Skin of body (tissue), 3 donors: ENCODE measurements at places on chromosomes 1 and 21.

GRCh38 chr21:44436958-44437357, 18.4 kb upstream of the LRRC3 start:
- no peak for DNase-seq

DNA sequence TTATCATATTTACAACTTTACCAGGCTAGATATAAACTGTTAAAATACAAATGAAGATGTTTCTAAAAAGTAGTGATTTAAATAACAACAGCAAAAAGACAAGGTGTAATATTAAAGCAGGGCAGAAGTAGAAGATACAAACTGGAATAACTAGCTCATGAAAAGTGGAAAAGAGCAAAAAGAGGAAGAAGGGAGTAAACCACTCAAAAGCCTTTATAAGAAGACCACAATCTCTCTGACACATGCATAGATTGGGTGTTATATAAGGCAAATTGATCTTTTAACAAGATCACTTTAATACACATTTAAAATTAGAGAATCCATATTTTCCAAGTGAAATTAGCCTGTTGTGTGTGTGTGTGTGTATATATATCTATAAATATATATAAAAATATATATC, 5.0 kb downstream of the DENND1B start:
- no peak for DNase-seq

- no peak for DNase-seq
Observed at GRCh38 chr21:45322960-45323461, 35.3 kb upstream of the POFUT2 start.

- DNase-seq, result no peak
Observed at GRCh38 chr1:116335850-116336624, 37.0 kb upstream of the ATP1A1 start.

DNA sequence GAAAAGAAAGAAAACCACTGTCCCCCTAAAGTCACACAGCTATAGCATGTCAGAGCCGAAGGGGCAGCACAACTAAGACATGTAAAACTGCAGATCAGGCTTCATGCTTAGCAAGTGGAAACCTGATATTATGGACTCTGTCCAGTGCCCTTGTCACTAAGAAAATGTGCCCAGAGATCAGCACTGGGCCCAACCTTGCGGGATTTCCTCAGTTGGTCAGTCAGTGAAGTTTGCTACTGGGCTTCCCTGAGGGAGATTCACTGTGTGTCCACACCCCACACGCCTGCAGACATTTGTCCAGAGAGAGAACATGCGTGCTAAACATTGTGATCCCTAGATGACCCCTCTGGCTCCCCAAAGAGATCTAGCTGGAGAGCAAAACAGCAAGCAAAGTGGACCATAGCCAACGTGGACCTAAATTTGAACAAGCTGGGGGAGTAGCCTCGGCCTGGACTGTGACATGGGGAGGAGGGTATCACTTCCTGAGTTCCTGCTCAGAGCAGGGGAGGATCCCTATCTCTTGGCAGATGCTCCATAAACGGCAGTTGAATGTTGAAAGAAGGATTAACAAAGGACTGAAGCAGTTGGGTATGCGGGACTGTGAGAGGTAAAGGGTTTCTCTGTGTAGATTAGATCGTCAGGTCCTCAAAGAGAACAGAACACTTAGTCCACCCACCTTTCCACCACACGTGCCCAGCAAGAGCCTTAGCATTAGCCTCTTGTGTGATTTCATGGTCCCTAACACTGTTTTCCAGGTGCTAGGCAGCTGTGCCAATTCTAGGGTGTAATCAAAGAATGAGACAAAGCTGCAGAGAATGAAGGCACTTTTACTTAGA, 53.6 kb downstream of the GLUL start:
- peak; percentile 50 for DNase-seq

DNA sequence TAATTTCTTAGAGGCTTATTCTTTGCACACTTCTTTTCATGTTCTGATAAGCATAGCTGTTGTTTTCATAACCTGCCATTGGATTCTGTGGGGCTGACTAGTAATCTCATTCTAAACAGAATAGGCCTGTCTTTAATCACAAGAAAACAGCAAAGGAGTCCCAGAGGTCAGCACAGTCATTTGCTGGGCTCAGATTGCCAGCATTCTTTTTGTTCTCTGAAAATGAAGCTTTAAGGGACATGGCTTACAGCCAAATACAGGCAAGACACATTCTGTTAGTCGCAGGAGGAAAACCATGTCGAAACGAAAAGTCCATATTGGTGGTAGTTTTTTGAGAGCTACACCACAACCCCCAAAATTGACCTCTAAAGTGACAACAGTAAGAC, 75.0 kb downstream of the MRPS6 start:
- DNase-seq, result no peak

- DNase-seq, result no peak
Observed at GRCh38 chr1:178509414-178510007, 3.4 kb upstream of the TEX35 start.

GRCh38 chr1:5681654-5682053, 310.6 kb downstream of the NPHP4 start:
- no peak for DNase-seq
